ENCODE measurements at places on chromosomes 16 and 17.

DNA sequence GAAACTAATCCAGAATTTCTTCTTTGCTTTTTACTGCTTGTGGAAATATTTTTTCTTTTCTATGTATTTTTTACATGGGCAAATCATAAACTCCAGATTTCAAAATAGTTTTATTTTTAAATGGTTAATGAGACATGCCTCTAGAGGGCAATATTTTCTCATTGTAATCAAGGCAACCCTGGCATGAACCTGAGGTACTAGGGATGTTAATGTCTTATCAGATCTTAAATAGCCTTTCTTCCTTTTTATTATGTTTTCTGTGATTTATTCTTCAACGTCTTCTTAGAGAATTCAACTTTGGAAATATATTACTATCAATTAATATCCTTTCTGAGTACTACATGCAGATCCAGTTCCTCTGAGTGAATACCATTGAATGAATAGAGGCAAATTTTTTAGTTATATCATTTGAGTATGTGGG is 324.7 kb downstream of the BCAS3 start:
- peak; percentile 66 for DNase-seq

DNA sequence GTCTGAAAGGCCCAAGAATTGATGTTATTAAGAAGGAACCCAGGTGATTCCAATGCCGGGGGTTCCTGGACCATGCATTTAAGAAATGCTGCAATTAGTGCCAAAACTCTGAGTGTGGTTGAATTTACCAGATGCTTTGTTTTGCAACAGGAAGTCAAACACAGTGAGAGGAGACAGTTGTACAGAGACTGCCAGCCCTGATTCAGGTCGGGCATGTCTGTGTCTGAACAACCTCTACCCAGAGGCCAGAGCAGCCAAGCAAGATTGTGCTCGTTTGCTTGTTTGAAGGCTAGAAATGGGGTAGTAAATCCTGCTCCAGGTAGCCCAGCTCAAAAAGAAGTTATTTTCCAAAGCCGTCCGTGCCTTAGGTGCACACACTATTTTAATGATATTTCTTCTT is 412.4 kb upstream of the ERCC4 start:
- DNase-seq = no peak

GRCh38 chr16:2324296-2324859 is 16.1 kb downstream of the ABCA3 start:
- no peak for DNase-seq

DNA sequence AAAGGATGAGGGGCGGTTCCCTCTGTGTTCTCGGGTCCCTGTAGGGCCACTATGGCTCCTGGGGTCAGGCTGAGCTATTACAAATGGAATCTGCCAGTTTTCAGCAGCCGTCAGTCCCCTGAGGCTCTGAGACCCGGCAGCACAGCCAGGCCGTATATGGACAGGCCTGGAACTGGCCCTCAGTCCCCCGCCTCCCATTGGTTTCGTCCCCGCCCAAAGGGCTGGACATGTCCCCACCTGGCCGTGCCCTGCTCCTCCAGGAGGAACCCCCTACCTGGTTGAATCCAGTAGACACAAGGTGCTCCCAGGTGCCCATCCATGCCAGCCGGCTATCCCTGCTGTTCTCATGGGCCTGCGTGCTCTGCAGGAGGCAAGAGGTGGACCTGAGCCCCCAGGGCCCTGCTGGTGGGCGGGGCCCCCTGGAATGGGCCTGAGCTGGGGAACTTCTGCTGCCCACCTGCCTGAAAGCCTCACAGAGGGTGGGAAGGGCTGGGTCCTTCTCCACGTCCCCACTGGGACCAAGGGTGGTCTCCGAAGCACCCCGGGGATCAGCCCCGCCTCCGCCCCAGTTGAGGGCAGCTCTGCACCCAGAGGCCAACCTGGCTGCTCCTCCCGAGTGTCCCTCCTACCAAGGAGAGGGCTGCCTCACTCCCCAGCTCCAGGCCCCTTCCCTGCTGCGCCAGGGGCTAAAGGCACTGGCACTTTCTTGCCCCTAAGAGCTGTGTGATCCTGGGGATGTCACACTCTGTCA is 16.8 kb downstream of the VASN start:
- no peak for DNase-seq

DNA sequence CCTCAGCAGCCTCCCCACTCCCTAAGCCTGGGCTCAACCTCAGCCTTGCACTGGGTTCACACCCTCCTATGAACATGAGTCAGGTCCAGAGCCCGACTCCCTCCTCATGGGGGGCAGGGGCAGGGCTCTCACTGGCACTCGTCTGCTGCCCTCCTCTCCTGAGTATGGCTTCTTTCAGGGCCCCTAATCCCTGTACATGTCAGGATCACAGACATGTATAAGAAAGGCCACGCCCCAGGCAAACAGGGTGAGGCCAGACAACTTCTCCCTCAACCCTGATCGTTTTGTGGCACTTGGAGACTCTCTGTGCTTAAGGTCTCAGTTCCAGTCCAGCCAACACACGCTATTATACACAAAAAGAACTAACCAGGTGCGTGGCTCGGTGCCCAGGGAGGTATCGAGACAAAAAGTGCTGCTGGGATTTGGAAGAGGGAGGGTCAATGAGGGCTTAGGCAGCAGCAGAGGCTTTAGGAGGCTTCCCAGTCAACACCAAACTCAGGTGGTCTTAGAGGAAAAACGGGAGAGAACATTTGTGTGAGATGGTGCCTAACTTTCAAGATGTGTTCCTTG is 45.2 kb downstream of the CMTM3 start:
- DNase-seq = no peak

- no peak for DNase-seq
These were observed 9.4 kb downstream of the CETP start for GRCh38 chr16:56970934-56971767.

- DNase-seq = no peak
These were observed 444 bp downstream of the HELZ start for GRCh38 chr17:67244431-67245072.

DNA sequence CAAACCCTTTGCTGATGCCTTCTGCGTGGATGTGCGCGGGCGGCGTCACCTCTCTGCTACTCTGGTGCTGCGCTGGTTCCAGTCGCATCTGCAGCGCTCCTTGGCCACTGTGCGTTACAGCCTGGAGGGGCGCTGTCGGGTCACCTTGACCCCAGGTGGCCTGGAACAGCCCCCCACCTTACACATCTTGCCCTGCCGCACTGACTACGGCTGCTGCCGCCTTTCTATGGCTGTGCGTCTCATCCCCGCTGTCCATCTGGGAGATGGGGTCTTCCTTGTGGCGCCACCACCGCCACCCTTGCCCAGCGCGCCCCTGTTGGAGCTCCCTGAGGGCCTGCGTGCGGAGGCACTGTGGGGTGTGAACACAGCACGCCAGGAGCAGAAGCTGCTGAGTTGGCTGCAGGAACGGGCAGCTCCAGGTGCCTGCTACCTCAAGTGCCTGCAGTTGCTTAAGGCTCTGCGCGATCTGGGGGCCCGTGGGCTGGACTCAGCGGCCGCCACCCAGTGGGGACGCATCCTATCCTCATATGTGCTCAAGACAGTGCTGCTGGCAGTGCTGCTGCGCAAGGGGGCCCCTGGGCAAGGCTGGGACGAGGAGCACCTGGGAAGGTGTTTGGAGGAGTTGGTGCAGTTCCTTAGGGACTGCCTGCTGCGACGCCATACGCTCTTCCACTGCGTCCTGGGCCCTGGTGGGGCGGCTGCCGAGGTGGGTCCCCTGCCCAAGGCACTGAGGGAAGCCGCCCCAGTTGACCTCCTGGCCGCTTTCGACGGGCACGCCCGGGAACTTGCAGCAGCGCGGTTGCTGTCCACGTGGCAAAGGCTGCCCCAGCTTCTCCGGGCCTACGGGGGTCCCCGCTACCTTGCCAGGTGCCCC is 1.6 kb downstream of the ITPRIPL2 start:
- DNase-seq = no peak

- DNase-seq = no peak
These were observed 30.4 kb upstream of the SBK1 start for GRCh38 chr16:28261942-28262341.

DNA sequence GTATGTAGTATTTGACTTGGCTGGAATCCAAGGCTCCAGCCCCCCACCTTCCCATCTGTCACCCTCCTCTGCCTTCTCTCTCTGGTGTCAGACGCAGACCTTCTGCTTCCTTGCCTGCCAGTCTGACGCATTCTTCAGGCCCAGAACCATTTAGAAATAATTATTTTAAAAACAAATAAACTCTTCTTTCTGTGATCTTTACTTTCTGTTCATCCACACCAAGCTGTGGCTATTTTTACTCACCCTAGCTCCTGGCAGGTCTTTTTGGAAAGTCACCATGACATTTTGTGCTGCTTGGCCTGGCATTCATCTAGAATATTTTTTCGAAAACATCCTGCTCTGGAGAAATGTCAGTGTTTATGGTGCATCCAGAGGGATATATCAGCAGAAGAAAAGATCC is 330.7 kb upstream of the ASIC2 start:
- no peak for DNase-seq

DNA sequence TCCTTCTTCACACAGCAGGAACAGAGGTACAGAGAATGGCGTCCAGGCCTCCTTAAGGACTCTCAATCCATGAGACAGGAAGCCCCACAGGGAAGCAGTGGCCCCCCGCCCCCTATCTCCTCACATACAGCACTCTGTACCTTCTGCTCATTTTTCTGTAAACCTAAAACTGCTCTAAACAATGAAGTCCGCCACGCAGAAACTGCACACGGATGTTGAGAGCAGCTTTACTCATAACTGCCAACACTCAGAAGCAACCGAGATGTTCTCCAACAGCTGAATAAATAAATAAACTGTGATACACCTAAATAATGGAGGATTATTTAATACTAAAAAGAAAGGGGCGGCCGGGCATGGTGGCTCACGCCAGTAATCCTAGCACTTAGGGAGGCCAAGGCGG is 9.9 kb downstream of the TBC1D16 start:
- peak; percentile 37 for DNase-seq
